ENCODE measurements at places on chromosomes 6 and 20.

DNA sequence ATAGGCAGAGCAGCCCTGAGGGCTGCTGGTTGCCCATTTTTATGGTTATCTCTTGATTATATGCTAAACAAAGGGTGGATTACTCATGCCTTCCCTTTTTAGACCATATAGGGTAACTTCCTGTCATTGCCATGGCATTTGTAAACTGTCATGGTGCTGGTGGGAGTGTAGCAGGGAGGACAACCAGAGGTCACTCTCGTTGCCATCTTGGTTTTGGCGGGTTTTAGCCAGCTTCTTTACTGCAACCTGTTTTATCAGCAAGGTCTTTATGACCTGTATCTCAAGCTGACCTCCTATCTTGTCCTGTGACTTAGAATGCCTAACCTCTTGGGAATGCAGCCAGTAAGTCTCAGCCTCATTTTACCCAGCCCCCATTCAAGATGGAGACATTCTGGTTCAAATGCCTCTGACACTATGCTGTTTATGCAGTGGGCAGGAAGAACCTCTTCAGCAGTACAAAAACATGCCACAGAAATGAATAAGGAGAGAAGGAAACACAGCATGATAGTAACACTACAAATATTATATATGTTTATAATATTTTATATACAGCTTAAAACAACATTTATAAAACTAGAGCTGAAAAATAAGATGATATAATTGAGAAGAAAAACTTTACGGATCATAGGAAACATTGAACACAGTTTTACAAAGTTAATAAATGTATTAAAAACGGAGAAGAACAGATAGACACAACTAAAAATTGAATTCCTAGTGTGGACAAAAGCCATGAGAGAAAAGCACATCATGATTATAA is 58.9 kb upstream of the SAMD5 start:
- DNase-seq, result no peak

DNA sequence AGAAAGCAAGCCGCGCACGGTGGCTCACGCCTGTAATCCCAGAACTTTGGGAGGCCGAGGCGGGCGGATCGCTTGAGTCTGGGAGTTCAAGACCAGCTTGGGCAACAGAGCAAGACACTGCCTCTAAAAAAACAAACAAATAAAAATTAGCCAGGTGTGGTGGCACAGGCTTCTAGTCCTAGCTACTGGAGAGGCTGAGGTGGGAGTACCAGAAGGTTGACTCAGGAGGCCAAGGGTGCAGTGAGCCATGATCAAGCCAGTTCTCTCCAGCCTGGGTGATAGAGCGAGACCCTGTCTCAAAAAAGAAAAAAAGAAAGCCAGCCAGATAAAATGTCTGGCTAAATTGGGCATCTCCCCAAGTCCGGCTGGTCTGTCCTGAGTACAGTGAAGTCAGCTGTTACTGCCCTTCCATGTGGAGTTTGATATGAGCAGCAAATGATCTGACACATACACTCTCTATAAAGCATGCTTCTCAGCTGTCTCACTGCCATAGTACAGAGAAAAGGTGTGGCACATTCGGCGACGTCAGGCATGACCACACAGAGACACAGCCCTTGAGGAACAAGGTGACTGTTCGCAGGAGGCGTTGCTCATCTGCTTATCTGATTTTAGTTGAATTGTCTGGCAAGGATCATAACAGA is 13.0 kb downstream of the CD83 start:
- no peak for DNase-seq

DNA sequence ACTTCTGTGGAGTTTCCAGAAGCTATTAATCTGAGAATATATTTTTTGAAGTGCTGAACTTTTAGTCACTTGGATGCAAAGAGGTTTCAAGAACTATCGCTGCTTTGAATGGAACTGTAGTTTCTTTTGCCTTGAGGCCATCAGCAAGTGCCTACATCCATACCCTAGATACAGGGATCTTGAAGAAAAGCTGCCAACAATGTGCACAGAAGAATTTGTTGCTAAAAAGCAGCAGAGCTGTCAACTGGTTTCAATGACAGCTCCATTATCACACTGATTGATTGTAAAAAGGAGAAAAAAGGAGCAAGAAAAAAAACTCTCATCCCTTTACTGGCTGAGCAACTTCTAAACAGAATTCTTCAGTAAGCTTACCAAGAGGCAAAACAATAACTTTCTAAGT is 251.0 kb upstream of the NRSN1 start:
- no peak for DNase-seq

GRCh38 chr6:15708231-15708630 is 45.4 kb upstream of the DTNBP1 start:
- DNase-seq, result no peak

GRCh38 chr6:147820520-147820919 is 312.0 kb downstream of the SAMD5 start:
- DNase-seq, result no peak

DNA sequence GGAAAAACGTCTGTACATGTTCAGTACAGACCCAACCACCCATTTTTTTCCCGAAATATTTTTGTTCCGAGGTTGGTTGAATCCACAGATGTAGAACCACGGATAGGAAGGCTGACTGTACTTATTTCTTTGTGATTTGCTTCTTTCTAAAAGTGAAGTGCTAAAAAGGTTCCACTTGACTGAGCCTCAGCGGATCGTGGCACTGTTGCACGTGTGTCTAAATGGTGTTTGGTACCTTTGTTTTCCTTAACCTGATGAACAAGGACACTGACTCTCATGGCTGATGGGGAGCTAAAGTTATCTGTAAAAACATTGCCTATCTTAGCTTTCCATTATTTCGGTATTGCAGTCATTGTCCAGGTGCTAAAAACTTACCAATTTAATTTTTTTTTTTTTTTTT is 6.2 kb downstream of the BPHL start:
- no peak for DNase-seq

DNA sequence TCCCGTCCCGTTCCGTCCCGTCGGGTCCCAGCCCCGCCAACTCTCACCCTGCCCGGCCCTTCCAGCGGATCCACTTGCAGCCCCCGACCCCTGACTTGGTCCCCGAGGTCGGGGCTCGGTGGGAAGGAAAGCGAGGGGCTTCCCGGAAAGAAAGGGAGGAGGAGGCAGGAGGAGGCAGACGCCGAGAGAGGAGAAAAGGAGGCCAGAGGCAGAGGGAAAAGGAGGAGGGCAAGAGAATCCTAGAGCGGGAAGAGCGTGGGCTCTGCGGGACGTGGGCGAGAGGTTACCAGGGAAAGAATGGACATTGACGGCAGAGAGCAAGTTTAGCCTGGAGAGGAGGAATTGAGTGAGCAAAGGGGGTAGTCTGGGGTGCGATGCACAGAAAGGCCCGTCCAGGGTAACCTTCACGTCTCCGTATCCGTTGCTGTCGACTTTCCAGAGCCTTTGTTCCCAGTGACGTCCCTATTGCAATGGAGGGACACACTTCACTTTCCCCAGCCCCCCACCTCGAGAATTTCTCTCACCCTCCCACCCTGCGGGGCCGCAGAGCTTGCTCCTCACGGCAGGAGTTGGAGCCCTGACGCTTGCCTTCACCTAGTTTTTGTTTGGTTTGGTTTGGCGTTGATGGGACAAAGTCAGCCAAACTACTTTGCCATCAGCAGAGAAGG is 477 bp upstream of the MOXD1 start:
- no peak for DNase-seq

DNA sequence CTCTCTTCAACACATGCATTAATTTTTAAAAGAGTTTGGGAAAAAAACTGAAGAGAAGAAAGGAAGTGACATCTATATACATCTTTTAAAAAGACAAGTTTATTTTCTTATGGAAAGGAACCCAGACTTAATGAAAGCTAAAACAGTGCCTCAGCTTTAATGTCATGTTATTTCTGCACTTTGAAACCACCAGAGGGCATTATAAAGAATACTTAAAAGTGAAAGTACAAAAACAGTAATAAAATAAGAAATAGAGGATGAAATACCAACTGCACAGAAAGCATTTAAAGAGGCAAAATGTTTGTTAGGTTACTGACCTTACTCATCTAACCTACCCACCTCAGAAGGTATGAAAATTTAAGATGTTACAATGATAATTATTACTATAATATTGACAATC is 98.8 kb downstream of the HUS1B start:
- no peak for DNase-seq

DNA sequence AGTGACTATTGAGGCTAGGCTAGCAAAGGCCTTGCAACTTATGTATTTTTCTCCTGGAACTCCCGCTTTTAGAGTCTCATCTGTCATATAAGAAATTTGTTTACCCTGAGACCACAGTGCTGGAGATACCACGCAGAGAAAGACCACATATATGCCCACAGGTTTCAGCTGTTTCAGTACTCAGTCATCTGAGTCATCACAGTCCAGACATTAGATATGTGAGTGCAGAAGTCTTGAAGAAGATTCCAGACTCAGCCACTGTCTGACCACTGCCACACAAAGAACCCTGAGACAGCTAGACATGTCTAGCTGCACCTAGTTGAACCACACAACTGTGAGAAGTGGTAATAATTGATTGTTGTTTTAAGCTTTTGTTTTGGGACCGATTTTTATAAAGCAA is 648.3 kb downstream of the EPM2A start:
- DNase-seq, result peak; percentile 1

GRCh38 chr6:88377976-88378568 is 211.9 kb upstream of the CNR1 start:
- DNase-seq, result no peak

DNA sequence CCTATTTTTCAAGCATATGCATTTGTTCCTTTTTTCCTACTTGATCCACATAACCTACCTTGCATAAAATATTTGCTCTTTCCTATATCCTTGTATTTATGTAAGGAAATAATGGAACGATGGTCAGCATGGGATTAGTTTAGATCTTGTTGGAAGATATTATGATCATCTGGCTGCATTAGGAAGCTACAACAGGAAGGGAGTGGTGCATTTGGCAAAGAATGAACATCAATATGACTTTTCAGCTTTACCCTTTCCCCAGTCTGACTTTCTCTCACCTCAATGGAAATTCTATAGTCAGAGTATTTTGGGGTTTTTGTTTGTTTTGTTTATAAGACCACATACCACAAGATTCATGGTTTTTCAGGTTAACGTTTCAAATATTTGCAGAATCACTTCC is 66.0 kb downstream of the HS3ST5 start:
- no peak for DNase-seq

GRCh38 chr20:3646651-3647050 is 16.5 kb downstream of the GFRA4 start:
- no peak for DNase-seq

DNA sequence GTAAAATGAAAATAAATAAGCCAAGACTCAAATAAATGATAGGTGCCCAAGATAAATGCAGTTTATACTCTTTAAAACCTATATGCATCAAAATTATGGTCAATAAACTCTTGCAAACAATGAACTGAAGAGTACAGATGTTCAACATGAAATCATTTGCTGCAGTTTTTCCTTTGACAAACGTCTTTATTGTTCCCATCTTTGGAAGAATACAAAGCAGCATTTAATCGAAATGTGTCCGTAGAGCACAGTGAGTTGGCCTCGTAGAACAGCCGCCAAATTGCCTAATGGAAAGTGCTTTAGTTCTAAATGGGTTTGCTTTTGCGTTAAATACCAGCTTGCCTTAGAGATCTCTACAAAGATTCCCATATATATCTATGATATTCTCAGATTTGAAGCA is 447.4 kb downstream of the PKHD1 start:
- DNase-seq, result no peak

- peak; percentile 56 for DNase-seq
Observed at GRCh38 chr6:10411971-10412460, 2.9 kb downstream of the TFAP2A start.

GRCh38 chr6:9766240-9766915 is 648.5 kb downstream of the TFAP2A start:
- DNase-seq, result no peak

GRCh38 chr6:10451828-10452509 is 37.1 kb upstream of the TFAP2A start:
- no peak for DNase-seq
